Activated T-helper 17 cell treated with anti-CD3 and anti-CD28 coated beads, Interleukin-2, amount 50 U/mL, for 72 hours (primary cell): ENCODE measurements at places on chromosomes 2 and 18.

GRCh38 chr2:18378020-18378653 lies 182.3 kb downstream of the RDH14 start:
- H3K27me3 ChIP-seq: peaks cover 21% of the 10 kb centered on the region
- no peaks in the 10 kb centered on the region for H3K4me1 ChIP-seq
- no peaks in the 10 kb centered on the region for H3K36me3 ChIP-seq
- H3K27ac ChIP-seq: no peak overlapping the region
- H3K4me3 ChIP-seq: no peak overlapping the region

GRCh38 chr2:1141079-1141478 lies 190.4 kb downstream of the SNTG2 start:
- ATAC-seq: no peak
- H3K27ac ChIP-seq: no peak overlapping the region
- H3K4me3 ChIP-seq: no peak overlapping the region
- no peaks in the 10 kb centered on the region for H3K36me3 ChIP-seq
- peaks cover 12% of the 10 kb centered on the region for H3K4me1 ChIP-seq

DNA sequence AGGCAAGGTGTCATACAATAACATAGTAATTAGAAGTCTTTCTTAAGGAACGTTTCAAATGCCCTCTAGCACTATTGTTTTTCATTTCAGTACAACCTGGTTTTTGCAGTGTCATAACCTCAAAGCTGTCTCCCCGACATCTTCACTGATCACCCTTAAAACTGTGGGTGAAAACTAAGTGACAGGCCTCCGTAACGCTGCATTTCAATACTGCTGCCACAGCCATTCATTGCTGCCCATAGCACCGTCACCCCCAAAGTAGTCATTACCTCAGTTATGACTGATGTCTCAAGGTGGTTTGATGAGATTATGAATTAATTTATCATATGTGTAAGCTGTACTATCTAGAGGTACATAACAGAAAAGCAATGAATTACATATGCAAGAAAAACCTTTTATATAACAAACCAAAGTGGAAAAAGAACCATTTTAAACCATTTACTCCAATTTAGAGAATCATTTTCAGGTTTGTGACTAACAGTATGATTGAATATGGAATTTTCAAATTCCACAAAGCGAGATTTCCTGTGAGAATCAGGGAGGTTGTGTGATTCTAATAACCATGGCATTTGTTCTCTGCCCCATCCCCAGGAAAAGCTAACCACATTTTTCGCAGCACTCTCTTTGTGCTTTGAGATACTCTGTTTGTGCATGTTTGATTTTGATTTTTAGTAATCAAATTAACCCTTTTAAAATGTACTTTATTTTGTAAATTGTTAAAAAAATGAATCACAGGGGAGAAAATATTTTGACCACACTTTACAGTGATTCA lies 263.0 kb downstream of the PTGR3 start:
- H3K36me3 ChIP-seq: no peaks in the 10 kb centered on the region
- peaks cover 29% of the 10 kb centered on the region for H3K4me1 ChIP-seq
- ATAC-seq: no peak
- H3K4me3 ChIP-seq: no peak overlapping the region
- no peaks in the 10 kb centered on the region for H3K27me3 ChIP-seq
- no peak overlapping the region for H3K27ac ChIP-seq

DNA sequence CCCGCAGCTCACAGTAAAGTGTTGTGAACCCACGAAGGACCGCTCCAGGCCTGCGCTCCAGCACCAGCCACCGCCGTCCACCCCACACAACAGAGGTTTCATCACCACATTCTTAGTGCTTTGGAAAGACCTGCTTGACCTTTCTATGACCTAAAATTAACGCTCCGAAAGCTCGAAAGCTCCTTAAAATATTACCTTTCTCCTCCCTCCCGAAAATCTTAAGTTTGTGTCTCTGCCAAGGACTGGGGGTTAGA lies 149.2 kb downstream of the TWIST2 start:
- no peak for ATAC-seq
- H3K27me3 ChIP-seq: peaks cover 19% of the 10 kb centered on the region
- H3K36me3 ChIP-seq: no peaks in the 10 kb centered on the region
- H3K27ac ChIP-seq: no peak overlapping the region
- H3K4me1 ChIP-seq: no peaks in the 10 kb centered on the region
- no peak overlapping the region for H3K4me3 ChIP-seq

GRCh38 chr2:27021253-27022049 lies 11.3 kb upstream of the TMEM214 start:
- H3K27ac ChIP-seq: no peak overlapping the region
- H3K36me3 ChIP-seq: peaks cover 8% of the 10 kb centered on the region
- no peak overlapping the region for H3K4me3 ChIP-seq

GRCh38 chr2:79860228-79861058 lies 347.6 kb downstream of the CTNNA2 start:
- no peak for ATAC-seq
- no peak overlapping the region for H3K4me3 ChIP-seq
- H3K36me3 ChIP-seq: no peaks in the 10 kb centered on the region
- H3K4me1 ChIP-seq: no peaks in the 10 kb centered on the region

- no peak overlapping the region for H3K4me3 ChIP-seq
- no peak for ATAC-seq
- no peak overlapping the region for H3K27ac ChIP-seq
Observed at GRCh38 chr2:33681364-33681757, 82.3 kb upstream of the FAM98A start.

DNA sequence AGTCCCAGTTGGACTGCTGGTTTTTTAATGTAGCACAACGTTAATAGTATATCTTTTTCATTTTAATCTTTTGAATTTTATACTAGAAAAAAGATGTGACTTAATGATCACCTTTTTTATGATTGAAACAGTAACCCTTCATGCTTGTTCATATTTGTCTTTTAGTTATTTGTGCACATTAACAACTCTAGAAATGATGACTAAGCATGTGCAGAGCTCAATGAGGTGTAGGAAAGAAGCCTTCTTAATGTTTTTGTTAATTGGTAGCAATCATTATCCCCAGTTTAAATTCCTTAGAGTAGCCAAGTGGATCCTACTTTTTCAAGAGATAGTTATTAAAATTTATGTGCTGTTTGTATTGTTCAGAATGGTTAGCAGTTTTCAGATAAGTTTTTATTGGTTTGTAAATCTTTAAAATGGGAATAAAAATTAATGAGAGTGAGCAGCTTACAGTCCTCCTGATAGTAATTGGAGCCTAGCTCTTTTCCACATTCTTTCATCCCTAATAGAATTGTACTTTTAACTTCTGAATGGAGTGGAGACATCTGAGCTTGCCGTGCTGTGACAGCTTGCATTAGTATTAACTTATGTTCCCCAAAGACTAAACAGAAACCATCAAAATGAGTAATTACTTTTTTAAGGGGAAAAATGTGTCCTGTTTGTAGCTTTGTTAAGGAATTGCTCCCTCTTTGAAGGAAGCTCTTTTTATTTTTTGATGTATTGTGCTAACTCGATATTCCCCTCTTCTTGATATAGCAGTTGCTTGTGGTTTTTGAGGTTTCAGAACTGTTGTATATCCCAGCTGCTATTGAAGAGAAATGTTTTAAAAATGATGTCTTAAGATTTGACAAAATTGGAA lies 17.3 kb downstream of the PIK3C3 start:
- no peak for ATAC-seq
- peaks cover 16% of the 10 kb centered on the region for H3K4me1 ChIP-seq
- peak overlapping the region; percentile 15 for H3K27ac ChIP-seq
- H3K36me3 ChIP-seq: peaks cover 93% of the 10 kb centered on the region
- H3K4me3 ChIP-seq: no peak overlapping the region
- H3K27me3 ChIP-seq: no peaks in the 10 kb centered on the region

DNA sequence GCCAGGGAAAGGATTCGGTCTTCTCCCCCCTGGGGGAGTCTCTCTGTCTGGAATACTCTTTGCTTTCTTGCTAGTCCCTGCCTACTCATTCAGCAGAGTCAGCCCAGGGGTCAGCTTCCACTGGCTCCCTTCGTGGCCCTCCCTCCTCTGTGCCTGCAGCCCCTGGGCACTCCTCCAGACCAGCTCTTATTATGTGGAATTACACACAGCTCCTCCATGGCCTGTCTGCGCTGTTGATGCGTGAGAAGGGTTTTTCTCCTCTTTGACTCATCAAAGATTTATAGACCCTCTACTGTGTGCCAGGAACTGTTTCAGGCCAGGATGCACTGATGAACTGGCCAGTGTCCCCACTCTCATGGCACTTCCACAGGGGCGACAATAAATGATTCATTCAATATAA lies 44.4 kb downstream of the ST8SIA5 start:
- H3K27me3 ChIP-seq: peaks cover 4% of the 10 kb centered on the region
- no peak overlapping the region for H3K4me3 ChIP-seq
- H3K36me3 ChIP-seq: no peaks in the 10 kb centered on the region
- H3K4me1 ChIP-seq: no peaks in the 10 kb centered on the region
- ATAC-seq: no peak

- no peaks in the 10 kb centered on the region for H3K4me1 ChIP-seq
- ATAC-seq: no peak
- H3K36me3 ChIP-seq: no peaks in the 10 kb centered on the region
Observed at GRCh38 chr2:212170382-212170781, 368.2 kb downstream of the ERBB4 start.

- H3K4me1 ChIP-seq: no peaks in the 10 kb centered on the region
- H3K36me3 ChIP-seq: no peaks in the 10 kb centered on the region
- H3K27me3 ChIP-seq: no peaks in the 10 kb centered on the region
- ATAC-seq: no peak
Observed at GRCh38 chr2:194319222-194319992, 1337.6 kb upstream of the SLC39A10 start.

- no peak for ATAC-seq
- H3K27me3 ChIP-seq: peaks cover 50% of the 10 kb centered on the region
- H3K4me1 ChIP-seq: peaks cover 4% of the 10 kb centered on the region
- H3K27ac ChIP-seq: no peak overlapping the region
- peak overlapping the region; percentile 29 for H3K4me3 ChIP-seq
- no peaks in the 10 kb centered on the region for H3K36me3 ChIP-seq
Observed at GRCh38 chr2:9207641-9208311, 1.2 kb downstream of the ASAP2 start.

GRCh38 chr18:7305416-7305815 lies 74.5 kb downstream of the LRRC30 start:
- no peak overlapping the region for H3K4me3 ChIP-seq
- no peak overlapping the region for H3K27ac ChIP-seq
- no peaks in the 10 kb centered on the region for H3K4me1 ChIP-seq
- no peaks in the 10 kb centered on the region for H3K27me3 ChIP-seq

- no peaks in the 10 kb centered on the region for H3K36me3 ChIP-seq
- H3K4me1 ChIP-seq: no peaks in the 10 kb centered on the region
- H3K4me3 ChIP-seq: no peak overlapping the region
- H3K27ac ChIP-seq: no peak overlapping the region
Observed at GRCh38 chr2:168679081-168679480, 123.4 kb upstream of the NOSTRIN start.

GRCh38 chr2:47010176-47010575 lies 94.6 kb upstream of the MCFD2 start:
- no peak overlapping the region for H3K4me3 ChIP-seq
- H3K36me3 ChIP-seq: peaks cover 72% of the 10 kb centered on the region
- H3K27ac ChIP-seq: no peak overlapping the region
- no peaks in the 10 kb centered on the region for H3K27me3 ChIP-seq
- H3K4me1 ChIP-seq: peaks cover 4% of the 10 kb centered on the region
- ATAC-seq: no peak

- peaks cover 10% of the 10 kb centered on the region for H3K27me3 ChIP-seq
- no peaks in the 10 kb centered on the region for H3K4me1 ChIP-seq
- no peak overlapping the region for H3K27ac ChIP-seq
- no peak for ATAC-seq
Observed at GRCh38 chr2:218149098-218149497, 17.7 kb downstream of the CXCR1 start.

DNA sequence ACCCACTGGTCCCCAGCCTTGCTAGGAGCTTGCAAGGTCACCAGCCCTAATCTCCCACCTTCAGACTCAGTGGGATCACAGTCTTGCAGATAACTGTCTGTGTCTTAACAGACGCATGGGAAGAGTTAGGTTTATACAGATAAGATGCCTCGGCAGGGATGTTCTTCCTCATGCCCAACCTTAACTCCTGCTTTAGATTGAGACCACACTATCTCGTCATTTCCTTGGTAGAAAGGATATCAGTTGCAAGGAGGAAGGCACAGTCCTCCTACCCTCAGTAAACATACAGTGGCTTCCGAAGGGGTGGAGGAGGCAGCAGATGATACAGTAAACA lies 7.2 kb downstream of the NT5DC4 start:
- ATAC-seq: no peak
- no peak overlapping the region for H3K4me3 ChIP-seq
- H3K4me1 ChIP-seq: no peaks in the 10 kb centered on the region
- H3K36me3 ChIP-seq: no peaks in the 10 kb centered on the region
- no peaks in the 10 kb centered on the region for H3K27me3 ChIP-seq

GRCh38 chr2:20934236-20934635 lies 109.6 kb downstream of the APOB start:
- ATAC-seq: no peak
- H3K36me3 ChIP-seq: no peaks in the 10 kb centered on the region

DNA sequence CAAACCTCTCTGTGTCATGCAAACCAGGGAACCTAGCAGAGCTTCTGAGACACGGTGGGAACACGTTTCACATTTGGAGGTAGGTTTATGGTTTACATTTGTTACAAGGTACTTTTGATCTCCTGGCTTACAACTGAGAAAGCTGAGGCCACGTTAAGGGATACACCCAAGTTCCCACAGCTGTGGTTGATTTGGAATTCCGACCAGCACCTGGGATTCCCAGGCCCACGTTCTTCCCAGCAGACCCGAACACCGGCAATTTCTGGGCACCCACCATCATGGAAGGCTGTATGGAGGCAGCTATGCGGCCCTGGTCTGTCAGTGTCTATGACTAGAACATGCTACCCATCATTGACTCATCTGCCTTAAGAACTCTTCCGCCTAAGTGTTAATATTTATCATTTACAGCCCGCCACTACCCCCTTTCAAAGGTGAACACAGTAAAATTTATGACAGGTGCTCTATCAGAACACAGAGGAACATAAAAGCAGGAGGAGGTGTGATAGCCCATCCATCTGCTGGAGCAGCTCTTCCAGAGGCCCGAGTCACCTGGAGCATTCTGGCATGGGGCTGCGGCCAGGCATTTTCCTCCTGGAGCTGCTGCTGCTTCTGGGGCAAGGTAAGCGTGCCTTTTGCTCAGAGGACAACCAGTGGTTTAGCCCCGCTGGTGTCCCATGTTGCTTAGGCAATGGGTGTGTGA lies at the start of gene PLB1:
Gene PLB1, plus strand, starts transcription at position 510 of the 700 bp plus-strand sequence. Its CDS starts 55 bp downstream, at position 565.
- H3K4me1 ChIP-seq: no peaks in the 10 kb centered on the region
- H3K27ac ChIP-seq: no peak within 1 kb of the TSS
- ATAC-seq: no peak

DNA sequence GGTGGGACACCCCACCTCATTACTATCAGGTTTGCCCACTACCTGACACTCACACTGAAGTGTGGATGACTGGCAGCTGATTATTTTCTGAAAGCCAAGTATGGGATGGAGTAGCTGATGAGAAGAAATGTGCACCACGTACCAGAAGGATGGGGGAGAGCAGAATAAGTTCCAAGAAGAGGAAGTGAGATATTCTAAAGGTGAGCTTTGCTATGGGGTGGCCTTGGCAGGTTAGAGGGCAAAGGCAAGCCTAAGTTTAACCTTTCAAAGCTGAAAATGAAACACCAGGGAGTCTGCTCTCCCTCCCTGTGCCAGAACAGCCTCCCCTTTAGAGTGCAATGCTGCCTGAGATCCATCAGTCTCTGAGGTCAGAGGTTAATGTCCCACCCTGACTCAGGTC lies 196.1 kb upstream of the OSR1 start:
- H3K27me3 ChIP-seq: peaks cover 4% of the 10 kb centered on the region
- H3K4me3 ChIP-seq: no peak overlapping the region
- H3K27ac ChIP-seq: no peak overlapping the region
- H3K36me3 ChIP-seq: no peaks in the 10 kb centered on the region
